Lung microvascular endothelial cell (primary cell): ENCODE measurements at places on chromosomes 12 and 14. TPM values are rescaled to one million over a fixed set of nuclear protein-coding genes. Genes with fewer than 3 reads are reported as not detected.
A peak's percentile ranks its signal among the peaks of the same experiment; 100 is the strongest.

GRCh38 chr12:69007855-69008351, 74.9 kb upstream of the CPM start:
- no peak for DNase-seq

DNA sequence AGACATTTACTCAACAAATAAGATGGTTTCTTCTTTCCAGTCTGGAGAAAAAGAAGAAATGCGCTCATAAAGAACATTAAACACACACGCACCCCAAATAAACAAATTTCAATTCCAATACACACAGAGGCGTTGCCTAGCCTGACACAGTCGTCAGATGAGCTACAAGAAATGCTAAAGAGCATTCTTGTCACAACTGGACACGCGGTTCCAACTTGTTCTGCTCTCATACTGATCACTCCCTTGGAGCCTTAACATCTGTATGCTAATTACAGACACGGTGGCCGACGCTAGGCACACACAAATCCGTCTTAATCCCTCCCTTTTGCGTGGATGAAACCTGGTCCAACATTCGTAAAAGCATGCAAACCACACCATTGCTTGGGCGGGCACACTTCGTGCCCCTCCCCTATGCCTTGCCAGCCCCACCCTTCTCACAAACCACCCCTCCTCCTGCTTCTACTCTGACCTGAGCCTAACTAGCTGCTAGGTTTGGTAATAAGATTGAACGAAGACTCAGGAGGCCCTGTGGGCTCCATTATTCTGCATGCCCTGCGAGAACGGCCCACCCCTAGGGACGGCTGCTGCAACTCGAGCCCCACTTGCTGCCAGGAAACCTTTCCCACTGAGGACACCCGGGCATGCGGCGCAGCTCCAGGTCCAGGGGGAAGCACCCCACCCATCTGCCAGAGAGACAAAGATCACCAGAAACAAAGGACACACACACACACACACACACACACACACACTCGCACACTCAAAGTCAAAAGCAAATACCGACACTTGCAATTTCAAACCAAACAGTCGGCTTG, 1.2 kb downstream of the KCNK10 start:
- DNase-seq: no peak

GRCh38 chr12:106248312-106248845, 559 bp upstream of the CKAP4 start:
- peak; percentile 74 for DNase-seq

- peak; percentile 54 for DNase-seq
These were observed 10.2 kb upstream of the EDDM3B start for GRCh38 chr14:20757965-20758364.

GRCh38 chr12:102118874-102119273, 1.0 kb downstream of the NUP37 start:
- DNase-seq: no peak

- no peak for DNase-seq
These were observed 169.7 kb downstream of the KCNA5 start for GRCh38 chr12:5213336-5213735.

GRCh38 chr14:51950007-51950406, 39.3 kb upstream of the RTRAF start:
- no peak for DNase-seq

- no peak for DNase-seq
These were observed 161.5 kb upstream of the VASH1 start for GRCh38 chr14:76599559-76600287.

DNA sequence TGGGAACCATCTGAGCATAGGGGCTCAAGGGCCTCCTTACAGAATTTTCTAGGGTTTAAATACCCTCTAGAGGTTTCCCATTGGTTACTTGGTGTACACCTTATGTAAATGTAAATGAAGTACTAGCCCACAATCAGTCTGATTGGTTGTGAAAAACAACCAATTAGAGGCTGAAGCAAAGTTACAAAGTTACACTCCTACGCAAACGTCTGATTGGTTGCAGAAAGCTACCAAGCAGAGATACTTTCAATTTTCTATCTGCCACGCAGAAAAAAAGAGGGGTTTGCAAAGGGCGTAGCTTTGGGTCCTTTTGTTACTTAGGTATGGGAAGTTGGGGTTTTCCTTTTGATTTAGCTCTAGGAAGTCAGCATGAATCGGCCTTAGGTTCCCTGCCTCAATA, 1.8 kb upstream of the TMEM19 start:
- no peak for DNase-seq

DNA sequence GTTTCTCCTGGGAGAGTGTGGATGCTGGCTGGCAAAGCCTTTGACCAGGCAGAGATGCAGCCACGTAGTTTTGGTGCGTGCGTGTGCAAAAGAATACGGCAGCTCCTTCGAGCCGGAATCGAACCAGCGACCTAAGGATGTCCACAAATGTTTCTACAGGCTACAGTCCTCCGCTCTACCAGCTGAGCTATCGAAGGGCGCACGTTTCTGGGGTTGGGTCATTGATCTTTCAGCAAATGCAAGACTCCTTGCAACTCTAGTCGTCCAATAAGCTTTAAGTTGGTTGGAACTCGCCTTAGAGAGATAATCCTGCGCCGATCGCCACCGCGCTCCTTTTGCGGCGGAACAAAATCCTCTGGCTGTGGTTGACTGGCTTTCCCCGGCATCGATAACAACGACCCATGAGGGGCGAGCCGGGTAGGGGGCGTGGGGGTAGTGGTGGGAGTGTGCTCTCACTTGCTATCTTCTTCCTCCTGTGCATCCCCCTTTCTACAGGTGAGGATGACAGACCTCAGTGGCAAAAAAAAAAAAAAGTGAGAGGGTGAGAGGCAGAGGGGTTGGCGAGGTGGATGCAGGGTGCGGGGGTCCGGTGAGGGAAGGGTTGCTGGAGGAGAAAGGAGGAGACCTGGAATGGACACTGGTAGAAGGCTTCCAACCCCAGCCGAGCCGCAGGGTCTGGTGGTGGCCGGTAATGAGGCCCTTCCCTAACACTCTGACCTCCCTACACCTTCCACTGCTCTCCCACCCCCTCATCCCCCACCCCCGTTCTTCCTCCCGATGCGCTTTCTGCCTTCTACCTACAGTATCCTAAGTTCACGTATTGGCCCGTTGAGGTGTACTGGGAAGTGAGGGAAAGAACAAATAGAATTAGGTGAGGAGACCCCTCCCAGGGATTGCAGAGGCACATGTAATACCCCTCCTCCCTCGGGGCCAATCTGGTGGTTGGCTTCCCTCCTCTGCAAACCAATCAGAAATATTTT, 11.8 kb upstream of the OR6S1 start:
- no peak for DNase-seq

DNA sequence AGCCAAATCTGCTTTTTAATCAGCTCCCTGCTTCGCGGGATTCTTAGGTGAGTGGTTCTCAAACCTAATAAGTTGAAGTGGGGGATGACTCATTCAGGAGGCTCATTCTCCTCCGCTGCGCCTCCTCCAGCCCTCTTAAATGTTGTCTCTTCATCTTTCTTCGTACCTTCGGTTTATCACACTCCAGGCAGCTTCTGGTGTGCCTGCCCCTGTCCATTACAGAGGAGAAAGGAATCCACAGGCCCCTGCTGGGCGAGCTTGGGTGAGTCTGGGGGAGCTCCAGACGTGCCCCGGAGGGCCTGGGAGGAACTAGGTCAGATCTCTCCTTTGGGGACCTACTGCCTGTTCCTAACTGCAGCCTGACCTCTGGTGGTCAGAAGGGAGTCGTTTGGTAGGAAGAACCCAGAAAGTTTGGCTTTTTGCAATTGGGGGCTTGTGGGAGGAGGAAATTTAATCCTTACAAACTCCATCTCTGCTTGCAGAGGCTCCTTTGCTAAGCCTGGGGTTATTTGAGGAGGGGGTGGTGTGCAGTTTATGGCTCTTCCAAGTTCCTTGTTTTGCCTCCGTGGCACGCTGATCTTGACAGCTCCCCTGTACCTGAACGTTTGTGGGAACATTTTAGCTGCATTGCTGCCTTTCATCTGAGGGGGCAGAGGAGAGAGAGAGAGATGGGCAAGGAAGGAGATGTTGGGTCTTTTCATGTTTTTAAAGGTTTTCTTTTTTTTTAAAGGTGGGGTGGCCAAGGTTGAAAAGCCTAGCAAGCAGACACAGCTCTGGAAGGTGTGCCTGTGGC, 84.1 kb upstream of the GNG2 start:
- DNase-seq: peak; percentile 66

DNA sequence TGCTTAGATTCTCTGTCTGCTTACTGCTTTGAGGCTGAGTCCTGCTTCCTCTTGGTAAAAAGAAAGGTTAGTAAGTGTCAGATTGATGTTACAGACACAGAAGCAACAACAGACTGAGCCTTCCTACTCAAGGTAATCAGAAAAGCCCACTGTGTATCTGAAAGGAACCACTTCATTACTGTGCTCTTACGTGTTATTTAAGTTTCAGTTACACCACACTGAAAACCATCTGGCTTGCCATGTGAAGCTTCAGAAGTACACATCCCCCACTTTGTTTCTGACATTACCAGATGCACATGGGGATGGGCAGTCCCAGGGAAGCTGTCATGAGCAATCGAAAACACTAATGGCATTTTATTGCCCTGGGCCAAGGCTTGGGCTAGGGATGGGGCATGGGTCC, 1290.1 kb downstream of the AACS start:
- no peak for DNase-seq

DNA sequence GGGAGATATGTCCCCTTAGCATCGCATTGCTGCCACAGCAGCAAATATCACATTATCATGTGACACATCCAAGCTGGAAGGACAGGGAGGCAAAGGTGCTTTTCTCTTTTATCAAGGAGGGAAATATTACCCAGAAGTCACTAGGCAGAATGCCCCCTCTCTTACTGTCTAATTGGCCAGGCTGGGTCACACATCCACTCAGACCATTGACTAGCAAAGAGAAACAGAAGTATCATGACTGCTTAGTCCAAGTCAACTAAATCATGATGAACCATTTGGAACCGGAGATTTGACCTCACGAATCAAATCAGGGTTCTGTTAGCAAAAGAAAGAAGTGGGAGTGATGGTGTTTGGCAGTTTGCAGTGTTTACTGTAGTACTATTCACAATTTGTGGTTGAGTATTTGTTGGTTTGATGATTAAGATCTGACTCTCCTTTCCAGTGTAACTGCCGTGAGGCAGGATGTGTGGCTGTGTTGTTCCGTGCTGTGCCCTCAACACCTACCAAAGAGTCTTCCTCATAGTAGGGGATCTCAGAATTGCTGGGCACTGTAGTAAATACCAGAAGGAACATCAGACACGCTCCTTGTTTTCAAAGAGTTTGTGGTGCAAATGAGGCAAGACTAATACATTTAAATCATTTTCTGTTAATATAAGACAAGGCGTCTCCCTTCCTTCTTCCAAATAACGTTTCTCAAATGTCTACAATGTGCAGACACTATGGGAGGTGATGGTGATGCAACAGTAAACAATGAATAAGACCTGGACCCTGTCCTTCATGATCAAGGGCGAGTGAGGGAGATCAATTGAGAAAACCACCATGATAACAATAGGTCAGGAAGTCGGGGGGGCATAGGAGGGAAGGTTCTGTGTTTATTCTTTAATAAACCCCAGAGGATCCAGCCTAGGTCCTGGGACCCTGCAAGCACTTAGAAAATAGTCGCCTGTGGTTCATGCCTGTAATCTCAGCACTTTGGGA, 194.4 kb upstream of the CRY1 start:
- no peak for DNase-seq

GRCh38 chr12:131944601-131945251, 5.0 kb upstream of the EP400 start:
- DNase-seq: no peak

- no peak for DNase-seq
These were observed 12.9 kb downstream of the GPR84 start for GRCh38 chr12:54351341-54351740.

- DNase-seq: peak; percentile 57
These were observed 22.7 kb upstream of the ZFP36L1 start for GRCh38 chr14:68815298-68816182.

DNA sequence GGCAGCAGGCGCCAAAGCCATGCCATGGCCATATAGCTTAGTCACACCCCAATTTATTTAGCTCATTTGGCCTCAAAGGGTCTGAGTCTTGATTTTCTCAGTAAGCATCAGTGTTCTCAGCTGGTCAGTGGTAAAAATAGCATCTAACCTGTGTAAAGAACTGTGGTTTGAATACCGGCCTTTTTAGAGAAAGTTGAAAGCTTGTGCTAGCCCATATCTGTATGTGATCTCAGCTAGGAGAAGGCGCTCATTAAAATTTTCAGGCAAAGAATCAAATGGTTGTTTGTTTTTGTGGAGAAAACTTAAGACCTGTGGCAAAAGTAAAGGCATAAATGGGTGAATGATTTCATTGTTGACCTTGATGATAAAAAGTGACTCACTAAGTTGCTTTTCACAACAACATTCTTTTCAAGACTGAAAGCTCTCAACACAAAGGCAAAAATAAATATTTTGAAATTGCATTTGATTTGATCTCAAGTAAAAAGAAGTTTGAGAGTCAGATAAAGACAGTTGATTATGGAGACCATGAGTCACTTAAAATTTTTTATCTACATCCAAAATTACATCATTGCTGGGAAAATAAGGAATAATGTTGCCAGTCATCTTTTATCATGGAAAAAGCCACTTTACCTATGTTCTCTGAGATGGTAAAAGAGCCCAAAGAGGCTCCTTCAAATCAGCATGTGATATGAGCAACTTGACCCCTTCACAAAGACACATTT, 128.5 kb upstream of the RGS6 start:
- DNase-seq: no peak

GRCh38 chr12:23891115-23891514, 58.4 kb downstream of the SOX5 start:
- no peak for DNase-seq

DNA sequence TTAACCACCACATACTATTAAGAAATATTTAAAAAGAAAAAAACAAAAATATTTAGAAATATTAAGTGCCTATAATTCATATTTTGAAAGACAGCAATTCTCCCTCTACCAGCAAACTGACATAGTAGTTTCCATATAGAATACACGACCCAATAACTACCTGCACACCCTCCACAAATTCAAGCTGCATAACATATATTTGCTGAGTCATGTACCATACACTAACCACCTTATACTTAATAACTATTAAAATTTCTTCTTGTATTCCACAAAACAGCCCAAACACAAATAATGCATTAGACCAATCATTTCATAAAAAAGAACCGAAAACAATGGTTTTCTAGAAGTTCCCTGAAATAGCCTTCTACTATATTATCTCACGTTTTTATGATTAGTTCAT, 21.7 kb downstream of the GTF2A1 start:
- no peak for DNase-seq

DNA sequence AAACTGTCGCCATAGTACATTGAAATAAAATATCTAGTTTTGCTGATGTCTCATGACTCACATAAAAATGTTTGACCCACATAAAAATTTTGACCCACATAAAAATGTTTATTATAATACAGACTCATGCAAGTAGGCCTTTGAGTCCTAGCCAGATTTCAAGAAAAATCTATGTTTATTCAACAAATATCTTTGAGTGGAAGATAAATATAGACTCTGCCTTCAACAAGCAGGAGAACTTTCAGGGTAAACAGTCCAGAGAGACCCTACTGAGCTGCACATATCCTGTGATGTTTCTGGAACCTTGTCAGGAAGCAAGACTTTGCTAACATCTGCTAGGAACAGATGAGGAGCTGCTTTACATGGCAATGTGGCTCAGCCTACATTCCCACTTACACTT, 283.1 kb downstream of the MDGA2 start:
- DNase-seq: no peak

GRCh38 chr12:16955083-16955657, 349.2 kb upstream of the LMO3 start:
- DNase-seq: no peak

The BMAL2 gene
- 22.2 and 22.8 TPM in 2 replicates for total RNA-seq

The EPYC gene
- not detected in 2 replicates for total RNA-seq

The CMA1 gene
- total RNA-seq: not detected in 2 replicates

The OLR1 gene
- not detected in 2 replicates for total RNA-seq

The FAM90A1 gene
- total RNA-seq: under 0.01 TPM in 1 of 2 replicates, not detected in the other
